Activated CD4-positive, alpha-beta T cell treated with anti-CD3 and anti-CD28 coated beads, Interleukin-2, amount 10 ng/mL, durations not matched to agents 7 days and 5 days (primary cell): ENCODE measurements at places on chromosomes 6 and 20. TPM values are rescaled to one million over a fixed set of nuclear protein-coding genes. Genes with fewer than 3 reads are reported as not detected.

- no peak overlapping the region for H3K27ac ChIP-seq
- no peaks in the 10 kb centered on the region for H3K36me3 ChIP-seq
- DNase-seq: no peak
- H3K27me3 ChIP-seq: no peaks in the 10 kb centered on the region
- no peaks in the 10 kb centered on the region for H3K4me1 ChIP-seq
- H3K4me3 ChIP-seq: no peak overlapping the region
Measured at GRCh38 chr6:15864038-15864707, 201.3 kb upstream of the DTNBP1 start.

- no peaks in the 10 kb centered on the region for H3K36me3 ChIP-seq
- no peak overlapping the region for H3K27ac ChIP-seq
- peaks cover 14% of the 10 kb centered on the region for H3K27me3 ChIP-seq
- DNase-seq: no peak
Measured at GRCh38 chr6:16199804-16200203, 38.6 kb upstream of the GMPR start.

DNA sequence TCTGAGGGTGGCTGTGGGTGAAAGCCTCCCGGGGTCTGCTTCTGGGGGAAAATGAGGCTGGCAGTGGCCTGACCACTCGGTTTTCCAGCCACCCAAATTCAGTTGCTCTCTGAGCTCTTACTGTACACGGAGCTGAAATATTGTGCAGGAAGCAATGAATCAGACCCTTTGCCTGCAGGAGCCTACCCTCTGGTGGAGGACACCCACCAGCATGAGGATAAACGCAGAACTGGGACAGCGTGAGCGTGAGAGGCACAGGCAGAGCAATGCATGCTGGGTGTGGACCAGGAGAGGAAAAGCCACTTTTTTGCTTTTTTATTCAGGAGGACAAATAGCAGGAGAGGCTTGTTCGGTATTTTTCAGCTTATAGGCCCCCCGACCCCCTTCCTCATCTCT lies 298.0 kb downstream of the QKI start:
- no peaks in the 10 kb centered on the region for H3K27me3 ChIP-seq
- DNase-seq: no peak
- no peak overlapping the region for H3K4me3 ChIP-seq
- H3K36me3 ChIP-seq: no peaks in the 10 kb centered on the region

The VSTM2L gene
- total RNA-seq: not detected

The TMEM217 gene
- 0.92 TPM for total RNA-seq

The GID8 gene
- 35.1 TPM for total RNA-seq
